ENCODE measurements at places on chromosomes 3 and 15.

DNA sequence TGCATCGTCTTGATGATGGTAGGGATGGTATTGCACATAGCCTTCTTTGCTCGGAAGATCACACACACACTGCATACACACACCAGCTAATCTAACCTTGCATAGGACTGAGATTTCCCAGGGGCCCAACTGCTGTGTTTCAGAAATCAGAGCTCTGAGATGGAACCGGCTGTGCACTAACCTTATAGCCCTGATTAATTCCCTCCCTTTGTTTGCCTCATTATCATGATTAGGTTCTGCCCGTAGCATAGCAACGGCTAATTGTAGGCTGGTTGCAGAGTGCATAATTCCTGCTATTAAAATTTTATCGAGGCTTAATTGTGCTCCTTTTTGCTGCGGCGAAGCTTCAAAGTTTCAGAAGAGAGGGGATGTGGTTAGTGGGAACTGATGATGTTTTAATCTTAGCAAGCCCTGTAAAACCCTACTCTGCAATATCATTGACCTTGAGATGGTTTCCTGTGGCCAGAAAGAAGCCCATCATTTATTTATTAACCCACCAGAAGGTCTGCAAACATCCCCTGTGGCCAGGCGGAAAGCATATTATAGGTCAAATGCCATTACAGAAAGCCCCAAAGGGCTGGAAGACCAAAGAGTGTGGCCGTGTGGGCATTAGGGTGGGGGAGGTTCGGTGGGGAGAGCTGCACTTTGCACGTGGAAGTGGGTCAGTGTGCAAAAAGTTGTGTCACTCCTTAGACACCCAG is 56.2 kb upstream of the GLCE start:
- DNase-seq: no peak

GRCh38 chr15:62337934-62338333 is 172.8 kb upstream of the C2CD4B start:
- DNase-seq: no peak

DNA sequence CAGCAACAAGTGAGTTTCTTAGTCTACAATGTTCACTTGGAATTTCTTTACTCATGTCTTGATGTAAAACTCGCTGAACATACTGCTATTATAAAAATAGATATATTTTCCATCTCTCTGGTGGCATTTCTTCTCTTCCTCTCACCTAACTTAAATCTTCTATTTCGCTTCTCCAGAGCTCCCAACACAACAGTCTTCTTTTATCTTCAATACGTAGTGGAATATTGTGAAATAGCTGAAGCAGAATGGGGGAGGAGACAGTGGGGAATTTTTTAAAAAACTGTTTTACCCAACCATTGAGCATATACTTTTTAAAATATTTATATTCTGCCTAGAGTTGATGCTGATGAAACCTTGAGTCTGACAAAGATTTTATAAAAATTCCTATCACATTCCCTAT is 548.5 kb downstream of the RBMS3 start:
- no peak for DNase-seq

- DNase-seq: no peak
Measured at GRCh38 chr3:180829409-180830405, 82.8 kb upstream of the FXR1 start.

DNA sequence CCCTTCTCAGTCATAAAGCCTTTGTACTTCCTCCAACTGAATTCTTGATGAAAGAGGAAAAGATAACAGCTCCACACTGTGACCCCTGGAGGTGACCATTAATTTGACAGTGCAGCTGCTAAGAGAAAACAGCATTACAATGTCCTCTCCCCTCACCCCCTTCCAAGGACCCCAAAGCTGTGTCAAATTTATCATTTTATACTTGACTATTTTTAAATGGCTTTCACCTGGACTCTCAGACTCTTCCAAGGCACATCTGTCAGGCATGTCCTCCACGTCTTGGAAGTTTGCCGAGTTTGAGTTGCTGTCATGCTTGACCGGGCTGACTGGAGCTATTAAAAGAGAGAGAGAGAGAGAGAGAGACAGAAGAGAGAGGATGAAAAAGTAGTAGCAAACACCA is 236.5 kb downstream of the WDR72 start:
- DNase-seq: peak; percentile 46

DNA sequence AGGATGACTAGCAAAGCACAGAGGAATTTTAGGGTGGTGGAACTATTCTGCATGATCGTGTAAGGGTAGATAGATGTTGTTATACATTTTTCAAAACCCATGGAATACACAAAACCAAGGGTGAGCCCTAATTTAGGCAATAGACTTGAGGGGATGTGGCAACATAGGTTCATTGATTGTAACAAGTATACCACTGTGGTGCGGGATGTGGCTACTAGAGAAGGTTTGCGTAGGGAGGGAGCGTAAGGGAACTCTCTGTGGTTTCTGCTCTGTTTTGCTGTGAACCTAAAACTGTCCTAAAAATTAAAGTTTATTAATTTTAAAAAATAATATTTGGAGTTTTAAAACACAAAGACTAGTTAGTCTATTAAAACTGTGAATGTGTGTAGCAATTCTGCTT is 202.8 kb downstream of the PLCL2 start:
- no peak for DNase-seq

DNA sequence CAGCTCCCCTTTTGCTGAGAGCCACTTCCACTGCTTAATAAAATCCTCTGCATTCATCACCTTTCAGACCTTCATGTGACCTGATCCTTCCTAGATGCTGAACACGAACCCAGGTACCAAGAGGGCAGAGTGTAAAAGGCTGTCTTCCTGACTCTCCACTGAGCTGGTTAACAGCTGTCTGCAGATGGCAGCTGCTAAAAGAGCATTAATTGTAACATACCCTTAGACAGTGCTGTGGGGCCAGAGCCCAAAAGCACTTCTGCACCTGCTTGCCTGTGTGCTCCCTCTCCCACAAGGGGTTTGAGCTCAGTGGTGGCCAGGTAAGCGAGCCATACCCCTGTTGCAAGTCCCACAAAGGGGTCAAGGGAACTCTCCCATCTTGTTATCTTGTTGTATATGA is 187.3 kb downstream of the UBE2E2 start:
- DNase-seq: no peak

DNA sequence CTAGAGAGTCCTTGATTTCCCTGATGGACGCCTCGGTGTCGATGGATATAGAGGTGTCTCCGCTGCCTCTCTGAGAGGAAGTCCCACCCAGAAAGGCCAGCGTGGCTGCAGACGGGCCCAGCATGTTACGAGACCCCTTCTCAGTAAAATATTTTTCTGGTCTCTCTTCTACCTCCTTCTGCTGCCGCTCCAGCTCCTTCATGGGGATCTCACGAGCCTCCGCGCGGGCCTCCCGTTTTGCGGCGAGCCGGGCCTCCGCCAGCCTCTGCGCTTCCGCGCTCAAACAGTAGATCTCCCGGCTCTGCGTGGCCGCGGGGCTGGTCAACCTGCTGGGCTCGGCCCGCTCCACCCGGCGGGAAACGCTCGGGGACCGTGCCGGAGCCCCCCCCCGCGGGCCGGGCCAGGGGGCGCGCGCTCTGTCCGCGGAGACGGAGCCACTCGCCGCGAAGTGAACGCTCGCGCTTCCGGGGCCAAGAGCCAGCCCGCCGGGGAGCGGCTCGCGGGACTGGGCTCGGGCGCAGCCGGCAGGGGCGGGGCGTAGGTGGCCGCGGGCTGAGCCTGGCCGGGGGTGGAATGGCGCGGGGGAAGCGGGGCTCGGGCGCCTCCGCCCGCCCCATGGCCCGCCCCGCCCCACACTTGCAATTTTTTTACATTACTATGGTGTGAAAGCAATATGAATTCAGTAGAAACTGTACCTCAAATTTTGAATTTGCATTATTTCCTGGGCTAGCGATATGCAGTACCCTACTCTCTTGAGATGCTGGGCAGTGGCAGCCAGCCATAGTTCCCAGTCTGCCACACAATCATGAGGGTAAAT is 10.2 kb upstream of the KCNMB3 start:
- DNase-seq: peak; percentile 88

- DNase-seq: no peak
Measured at GRCh38 chr3:142958707-142959106, 4.8 kb downstream of the PAQR9 start.

- DNase-seq: no peak
Measured at GRCh38 chr3:19489936-19490335, 341.6 kb downstream of the KCNH8 start.

GRCh38 chr3:39638301-39638700 is 170.8 kb downstream of the MOBP start:
- DNase-seq: no peak

DNA sequence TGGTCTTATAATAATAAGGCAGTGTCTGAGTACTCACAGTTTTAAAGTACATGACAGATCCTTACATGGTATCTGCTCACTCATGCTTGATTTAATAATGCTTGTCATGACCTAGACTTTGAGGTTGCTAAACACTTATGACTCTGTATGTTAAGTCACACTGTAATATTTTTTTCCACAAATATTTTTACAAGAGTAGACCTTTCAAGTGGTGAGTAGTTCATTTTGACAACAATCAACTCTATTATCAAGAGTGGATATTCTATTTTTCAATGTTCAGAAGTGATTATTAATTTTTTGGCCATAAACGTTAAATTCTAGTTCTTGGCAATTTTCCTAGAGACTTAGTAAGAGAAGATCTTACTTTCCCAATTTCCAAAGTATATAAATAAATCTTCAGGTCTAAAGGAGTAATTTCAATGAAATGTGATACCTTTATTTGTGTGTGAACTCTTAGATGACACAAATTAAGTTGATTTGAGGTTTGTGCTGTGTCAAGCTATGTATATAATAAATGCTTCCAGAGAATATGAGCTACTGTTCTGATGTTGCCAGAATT is 104.5 kb downstream of the NLGN1 start:
- DNase-seq: no peak

- no peak for DNase-seq
Measured at GRCh38 chr15:89836267-89837133, 21.8 kb upstream of the ANPEP start.

GRCh38 chr3:76111808-76112207 is 326.5 kb upstream of the ZNF717 start:
- no peak for DNase-seq

- DNase-seq: no peak
Measured at GRCh38 chr3:53103397-53104296, 26.6 kb downstream of the RFT1 start.

All from NCI-H2081 (cell line).